ENCODE measurements at places on chromosomes 4 and X. TPM values are rescaled to one million over a fixed set of nuclear protein-coding genes. Genes with fewer than 3 reads are reported as not detected.

The MAGED4B gene
- total RNA-seq, result 3.5 TPM

- DNase-seq, result peak; percentile 70
Measured at GRCh38 chr4:5923376-5923775, 30.5 kb upstream of the CRMP1 start.

DNA sequence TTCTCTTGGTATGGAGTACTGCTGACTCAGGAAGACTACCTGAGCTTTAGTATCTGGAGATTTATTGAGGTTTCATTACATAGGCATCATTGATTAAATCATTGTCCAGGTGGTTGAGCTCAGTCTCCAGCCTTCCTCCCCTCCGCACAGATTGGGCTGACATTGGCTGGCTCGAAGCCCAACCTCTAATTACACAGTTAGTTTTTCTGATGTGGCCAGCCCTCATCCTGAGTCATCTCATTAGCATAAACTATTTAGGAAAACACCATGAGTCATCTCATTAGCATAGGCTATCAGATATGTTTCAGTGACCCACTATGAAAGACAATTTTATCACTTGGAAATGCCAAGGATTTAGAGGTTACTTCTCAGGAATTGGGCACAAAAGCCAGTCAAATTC lies 93.9 kb upstream of the ANKRD50 start:
- peak; percentile 15 for DNase-seq

The ATP10D gene
- 9.2 TPM for total RNA-seq

The UCP1 gene
- 0.34 TPM for total RNA-seq

- no peak for DNase-seq
Measured at GRCh38 chrX:19907794-19908193, 20.4 kb upstream of the SH3KBP1 start.

DNA sequence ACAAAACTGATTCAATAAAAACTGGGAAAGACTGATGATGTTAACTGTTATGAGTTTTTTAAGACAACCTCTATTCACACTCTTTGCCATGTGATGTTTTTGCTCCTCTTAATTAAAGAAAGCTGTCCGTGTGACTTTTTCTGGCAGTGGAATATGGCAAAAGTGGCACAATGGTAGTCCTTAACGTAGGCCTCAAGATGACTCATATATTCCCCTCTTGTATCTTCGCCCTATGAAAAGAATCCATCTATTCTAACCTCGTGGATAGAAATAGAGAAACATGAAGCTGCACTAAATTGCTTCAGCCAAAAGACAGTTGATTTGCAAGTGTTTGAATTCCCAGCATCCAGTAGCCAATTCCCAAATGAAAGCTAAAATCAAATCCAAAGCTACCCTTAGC lies 603.8 kb upstream of the PCDH7 start:
- DNase-seq, result no peak

DNA sequence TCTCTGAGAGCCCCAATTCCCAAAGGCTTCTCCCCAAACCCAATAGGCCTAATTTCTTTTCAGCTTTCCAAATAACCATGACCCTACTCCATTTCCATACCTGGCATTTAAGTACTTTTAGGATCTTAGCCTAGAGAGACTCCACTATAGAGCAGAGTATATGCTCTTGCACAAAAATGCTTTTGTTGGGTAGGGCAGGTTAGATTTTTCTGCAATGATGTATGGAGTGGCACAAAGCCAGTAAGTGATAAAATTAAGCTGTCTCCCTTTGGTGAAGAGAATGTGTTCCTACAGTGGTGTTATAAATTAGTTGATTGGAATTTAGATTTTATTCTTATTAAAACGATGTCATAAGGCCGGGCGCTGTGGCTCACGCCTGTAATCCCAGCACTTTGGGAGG lies 124.9 kb downstream of the INPP4B start:
- DNase-seq, result no peak

GRCh38 chrX:14641681-14642655 lies 112.6 kb downstream of the GLRA2 start:
- DNase-seq, result no peak

The ZFX gene
- total RNA-seq, result 17.4 TPM

DNA sequence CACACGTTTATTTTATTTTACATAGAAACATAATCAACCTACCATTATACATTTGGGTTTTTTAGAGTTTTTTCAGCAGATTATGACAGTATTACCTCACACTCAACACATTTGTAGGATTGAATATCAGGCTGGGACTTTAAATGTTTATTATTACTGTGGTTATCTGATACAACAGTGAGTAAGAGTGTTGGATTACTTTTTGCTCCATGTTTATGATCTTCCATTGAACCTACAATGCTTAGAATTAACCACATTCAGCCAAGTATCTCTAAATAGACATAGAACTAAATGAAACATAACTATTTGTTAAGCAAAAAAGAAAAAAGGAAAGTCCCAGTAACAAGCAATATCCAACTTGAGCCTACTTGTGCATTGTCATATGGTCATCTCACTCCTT lies 607.4 kb upstream of the PITX2 start:
- no peak for DNase-seq

- DNase-seq, result no peak
Measured at GRCh38 chr4:120871173-120871572, 51.4 kb downstream of the PRDM5 start.

The RBMX2 gene
- 24.3 TPM for total RNA-seq

DNA sequence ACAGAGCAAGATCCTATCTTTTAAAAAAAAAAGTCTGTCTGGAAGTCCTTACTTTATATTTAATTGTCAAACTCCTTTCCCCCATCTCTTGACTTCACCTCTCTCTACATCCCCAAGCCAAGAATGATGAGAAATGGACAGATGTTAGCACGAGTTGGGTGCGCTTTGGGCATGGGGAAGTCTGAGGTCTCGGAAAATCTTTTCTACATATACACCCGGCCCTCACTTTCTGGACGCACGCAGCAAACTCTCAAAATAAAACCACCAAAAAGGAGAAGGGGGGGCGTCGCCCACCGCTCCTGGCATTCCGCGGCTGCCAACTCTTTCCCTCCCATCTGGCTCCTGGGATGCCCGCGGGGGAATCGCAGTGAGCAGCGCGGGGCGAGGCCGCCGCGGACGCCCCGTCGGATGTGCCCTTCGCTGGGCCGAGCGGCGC lies 756 bp downstream of the IGFBP7 start:
- DNase-seq, result no peak

The IL3RA gene
- total RNA-seq, result not detected

GRCh38 chrX:80471582-80471981 lies 51.3 kb downstream of the TENT5D start:
- no peak for DNase-seq

The SPANXA1 gene
- not detected for total RNA-seq

DNA sequence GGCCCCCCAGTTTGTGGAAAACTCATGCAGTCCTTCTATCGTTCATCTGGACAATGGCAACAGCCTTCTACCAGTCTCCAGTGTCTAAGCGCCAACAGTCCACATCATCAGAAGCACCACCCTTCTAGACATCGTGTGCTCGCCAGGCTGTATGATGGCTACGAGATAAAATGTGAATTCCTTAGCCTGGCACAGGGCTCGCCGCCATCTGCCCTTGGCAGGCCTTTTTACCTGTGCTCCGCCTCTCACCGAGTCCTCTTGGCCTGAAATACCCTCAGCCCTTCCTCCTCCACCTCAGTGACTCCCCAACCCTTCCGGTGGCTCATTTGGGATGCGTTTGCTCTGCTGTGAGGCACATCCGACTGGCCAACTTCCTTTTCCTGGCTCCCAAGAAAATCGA lies 15.9 kb upstream of the STS start:
- DNase-seq, result no peak

Data from Daoy (cell line).